ENCODE measurements at places on chromosomes 11 and 22. TPM values are rescaled to one million over a fixed set of nuclear protein-coding genes. Genes with fewer than 3 reads are reported as not detected.

Gene ELFN2
- total RNA-seq: 0.50 TPM

Gene APOL6
- 65.2 TPM for total RNA-seq

DNA sequence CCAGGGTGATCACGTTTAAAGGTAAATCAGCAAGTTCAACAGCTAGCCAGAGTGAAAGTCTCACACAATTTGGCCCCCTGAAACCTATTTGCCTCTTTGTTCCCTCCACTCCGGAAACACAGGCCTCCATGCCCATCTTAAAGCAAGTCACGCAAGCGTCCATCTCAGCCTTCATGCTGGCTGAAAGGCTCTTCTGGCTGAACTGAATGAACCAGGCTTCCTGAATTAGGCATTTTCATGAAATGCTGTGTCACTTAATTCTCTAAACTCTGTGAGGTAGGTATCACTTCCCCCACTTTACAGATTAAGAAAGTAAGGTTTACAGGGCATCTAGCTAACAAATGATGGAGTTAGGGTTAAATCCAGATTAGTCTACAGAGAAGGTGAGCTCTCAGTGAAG is 1.4 kb downstream of the SLC25A17 start:
- no peak for DNase-seq

- no peak for DNase-seq
Observed at GRCh38 chr11:125286486-125286885, 121.9 kb downstream of the PKNOX2 start.

GRCh38 chr11:78069465-78069864 is 5.8 kb downstream of the THRSP start:
- DNase-seq: no peak

- DNase-seq: no peak
Observed at GRCh38 chr11:35061516-35062440, 77.2 kb upstream of the CD44 start.

DNA sequence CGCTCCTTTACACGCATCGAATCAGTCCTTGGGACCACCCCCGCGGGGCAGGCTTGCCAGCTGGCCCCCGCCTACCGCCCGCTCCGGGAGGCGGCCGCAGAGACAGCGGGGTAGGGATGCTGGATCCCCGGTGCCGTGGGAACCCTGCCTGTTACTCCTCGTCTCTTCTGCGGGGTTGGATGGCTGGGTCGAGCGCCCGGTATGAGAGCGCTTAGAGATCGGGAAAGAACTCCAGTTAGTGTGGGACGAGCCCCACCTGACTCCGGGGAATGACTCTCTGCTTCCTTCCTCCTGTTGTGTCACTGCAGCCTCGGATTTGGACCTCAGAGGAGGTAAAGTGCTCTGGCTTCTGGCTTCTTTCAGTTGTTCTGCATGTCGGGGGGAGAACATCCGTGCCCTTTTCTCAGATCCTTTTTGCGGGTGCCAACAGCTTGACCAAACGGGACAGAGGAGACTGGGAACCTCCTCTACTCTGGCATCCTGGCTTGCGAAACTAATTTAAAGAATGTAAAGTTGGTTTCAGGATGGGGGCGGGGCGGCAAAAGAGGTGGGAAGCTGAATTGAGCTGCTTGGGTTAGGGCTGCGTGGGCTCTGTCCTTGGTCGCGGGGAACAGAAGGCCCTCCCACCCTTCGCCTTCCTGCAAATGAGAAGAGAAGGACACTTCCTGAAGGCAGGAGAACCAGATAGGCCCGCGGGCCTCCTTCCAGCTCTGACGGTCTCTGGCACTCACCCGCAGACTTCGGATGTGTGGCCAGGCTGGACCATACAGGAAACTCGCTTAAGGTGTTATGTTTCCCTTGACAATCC is 938 bp downstream of the LAYN start:
- DNase-seq: no peak
